Fibroblast of skin of abdomen (primary cell): ENCODE measurements at places on chromosomes 16 and 17.

DNA sequence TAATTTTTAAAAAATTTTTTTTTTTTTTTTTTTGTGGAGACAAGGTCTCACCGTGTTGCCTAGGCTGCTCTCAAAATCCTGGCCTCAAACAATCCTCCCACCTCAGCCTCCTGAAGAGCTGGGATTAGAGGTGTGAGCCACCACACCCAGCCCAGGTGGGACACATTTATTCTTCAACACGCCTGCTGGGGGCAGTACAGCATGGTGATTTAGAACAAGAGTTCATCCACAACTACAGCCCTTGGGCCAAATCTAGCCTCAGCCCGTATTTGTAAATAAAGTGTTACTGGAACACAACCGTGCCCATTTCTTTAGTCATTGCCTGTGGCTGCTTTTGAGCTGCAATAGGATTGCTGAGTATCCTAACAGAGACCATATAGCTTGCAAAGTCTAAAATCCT is 92.8 kb downstream of the KATNIP start:
- no peak for DNase-seq

DNA sequence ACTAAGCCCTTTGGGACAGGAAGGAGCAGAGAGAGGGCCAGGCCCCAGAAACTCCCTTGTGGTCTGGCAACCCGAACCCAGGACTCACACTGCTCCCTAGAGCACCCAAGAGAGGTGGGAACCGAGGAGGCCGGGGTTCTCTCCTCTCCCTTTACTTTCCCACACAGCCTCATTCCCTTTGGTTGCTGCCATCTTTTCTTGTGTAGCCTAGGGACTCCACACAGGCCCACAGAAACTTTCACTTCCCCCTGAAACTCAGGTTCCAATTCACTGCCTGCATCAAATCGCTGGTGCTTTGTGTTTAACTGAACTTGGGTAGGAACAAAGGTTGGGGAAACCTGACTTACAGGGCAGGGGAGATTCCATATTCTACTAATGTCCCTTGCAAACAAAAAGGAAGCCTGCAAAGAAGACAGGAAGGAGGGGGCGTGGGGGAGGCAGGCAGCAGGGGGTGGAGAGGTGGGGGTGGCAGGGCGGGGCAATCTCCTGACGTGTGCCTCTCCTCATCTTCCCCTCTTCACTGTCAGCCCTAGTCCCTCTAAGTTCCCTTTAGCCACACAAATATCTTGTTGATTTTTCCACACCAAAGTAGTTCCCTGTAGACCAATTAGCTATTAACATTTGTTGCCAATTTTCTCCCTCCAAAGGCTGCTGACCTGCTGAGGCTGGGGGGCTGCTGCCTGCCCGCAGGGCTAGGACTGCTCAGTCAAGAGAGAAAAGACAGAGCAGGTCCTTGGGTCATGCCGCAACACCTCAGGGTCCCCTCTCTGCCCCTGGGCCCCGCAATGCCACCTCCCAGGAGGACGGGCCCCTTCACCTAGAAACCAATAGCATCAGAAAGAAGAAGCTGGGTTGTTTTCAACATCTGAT is 8.0 kb downstream of the ST3GAL2 start:
- no peak for DNase-seq

DNA sequence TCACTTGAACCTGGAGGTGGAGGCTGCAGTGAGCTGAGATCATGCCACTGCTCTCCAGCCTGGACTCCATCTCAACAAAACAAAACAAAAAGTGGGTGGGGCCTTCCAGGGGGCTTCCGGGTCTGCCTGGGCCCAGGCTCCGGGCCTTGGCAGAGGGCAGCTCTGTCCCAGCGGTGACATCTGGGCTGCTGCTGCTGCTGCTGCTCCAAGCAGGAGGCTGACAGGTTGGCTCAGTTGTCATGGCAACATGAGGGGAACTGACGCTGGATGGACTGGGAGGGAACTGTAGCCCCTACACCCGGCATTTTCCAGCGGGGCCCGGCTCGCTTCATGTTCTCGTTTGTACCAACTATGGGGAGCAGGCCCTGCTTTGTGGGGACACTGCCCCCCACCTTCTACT is 4.0 kb downstream of the BAIAP3 start:
- DNase-seq = no peak

- no peak for DNase-seq
These were observed 7.2 kb upstream of the SETD6 start for GRCh38 chr16:58507963-58508670.

DNA sequence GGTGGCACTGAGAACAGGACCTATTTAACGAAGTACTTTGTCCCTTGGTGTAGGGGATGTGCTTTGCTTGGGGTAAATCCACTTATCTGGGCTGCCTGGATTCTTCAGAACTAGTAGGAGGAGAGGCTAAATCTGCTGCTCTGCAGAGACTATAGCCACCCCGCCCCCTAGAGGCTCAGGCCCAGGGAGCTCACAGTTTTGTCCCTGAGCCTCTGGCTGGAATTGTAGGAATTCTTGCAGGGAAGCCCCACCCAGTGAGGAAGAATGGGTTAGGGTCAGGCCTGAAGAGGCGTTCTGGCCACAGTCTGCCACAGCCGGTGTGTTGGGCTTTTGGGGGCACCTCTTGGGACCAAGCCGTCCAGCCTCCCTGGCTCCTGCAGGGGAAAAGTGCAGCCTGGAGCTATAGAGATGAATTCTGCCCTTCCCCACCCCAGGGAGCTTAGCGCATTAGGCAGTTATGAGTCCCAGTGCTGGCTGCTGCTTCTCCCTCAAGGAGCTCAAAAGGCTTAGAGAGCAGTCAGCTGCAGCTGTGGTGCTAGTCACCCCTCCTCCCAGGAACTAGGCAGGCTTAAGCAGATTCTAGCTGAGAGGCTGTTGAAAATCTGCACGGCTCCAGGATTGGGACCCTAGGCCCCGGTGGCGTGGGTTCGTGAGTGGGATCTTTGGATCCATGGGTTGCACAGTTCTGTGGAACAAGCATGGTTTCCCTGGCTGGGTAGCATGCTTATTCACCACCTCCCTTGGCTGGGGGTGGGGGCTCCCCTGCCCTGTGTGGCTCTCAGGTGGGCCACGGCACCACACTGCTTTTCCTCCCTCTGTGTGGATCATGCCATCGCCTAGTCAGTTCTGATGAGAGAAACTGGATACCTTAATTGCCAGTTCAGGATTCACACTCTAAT is 237.4 kb upstream of the TOM1L1 start:
- no peak for DNase-seq

- no peak for DNase-seq
These were observed 431 bp downstream of the SLFN11 start for GRCh38 chr17:35372846-35373533.

DNA sequence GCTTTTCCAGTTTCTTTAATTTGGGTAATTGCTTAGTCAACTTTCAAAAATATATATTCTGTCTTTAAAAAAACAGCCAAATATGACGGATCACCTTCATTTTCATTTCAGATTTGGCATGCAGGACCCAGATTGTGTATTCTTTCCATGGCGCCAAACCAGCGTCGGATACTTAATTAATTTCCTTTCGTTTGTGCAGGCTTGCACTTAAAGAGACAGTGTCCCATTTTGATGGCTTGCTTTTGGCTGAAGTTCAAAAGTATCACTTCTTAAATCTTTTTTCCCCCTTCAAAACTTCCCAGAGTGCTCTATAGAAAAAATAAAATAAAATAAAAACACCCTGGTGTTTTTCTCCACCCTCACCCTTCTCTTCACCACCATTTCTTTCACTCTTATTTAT is 394.5 kb upstream of the SOX9 start:
- DNase-seq = no peak

DNA sequence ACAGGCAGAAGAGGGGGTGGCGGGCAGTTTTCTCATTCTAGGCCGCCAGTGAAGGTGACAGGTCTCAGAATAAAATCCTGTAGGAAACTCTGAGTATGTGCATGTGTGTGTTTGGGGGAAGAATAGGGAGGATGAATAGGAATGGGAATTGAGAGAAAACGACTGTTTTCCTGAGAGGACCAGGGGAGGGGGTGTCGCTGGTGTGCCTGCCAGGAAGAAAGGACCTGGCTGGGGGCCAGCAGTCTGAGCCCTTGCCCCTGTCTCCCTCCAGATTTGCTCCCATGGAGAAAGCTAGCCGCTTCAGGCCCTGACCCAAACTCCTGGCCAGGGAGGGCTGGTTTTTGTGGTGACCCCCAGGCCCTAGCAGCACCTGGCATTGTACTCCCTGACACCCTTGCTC is 14.4 kb downstream of the C17orf50 start:
- DNase-seq = no peak

GRCh38 chr16:57145046-57146021 is 40.5 kb downstream of the PSME3IP1 start:
- DNase-seq = no peak

DNA sequence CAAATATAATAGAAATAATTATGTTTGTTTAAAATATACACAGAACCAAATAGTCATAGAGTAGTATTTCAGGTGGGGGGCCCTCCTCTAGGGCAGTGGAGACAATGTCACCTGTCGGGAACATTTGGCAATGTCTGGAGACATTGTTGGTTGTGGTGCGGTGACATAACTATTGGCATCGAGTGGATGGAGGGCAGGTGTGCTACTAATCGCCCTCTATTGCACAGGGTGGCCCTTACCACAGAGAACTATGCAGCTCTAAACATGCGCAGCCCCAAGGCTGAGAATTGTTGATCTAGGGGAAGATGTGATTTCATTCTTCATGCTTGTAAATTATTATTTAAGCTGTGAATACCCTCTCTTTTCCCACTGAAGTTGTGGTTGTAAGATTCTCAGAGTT is 594.0 kb downstream of the WWOX start:
- DNase-seq = no peak

DNA sequence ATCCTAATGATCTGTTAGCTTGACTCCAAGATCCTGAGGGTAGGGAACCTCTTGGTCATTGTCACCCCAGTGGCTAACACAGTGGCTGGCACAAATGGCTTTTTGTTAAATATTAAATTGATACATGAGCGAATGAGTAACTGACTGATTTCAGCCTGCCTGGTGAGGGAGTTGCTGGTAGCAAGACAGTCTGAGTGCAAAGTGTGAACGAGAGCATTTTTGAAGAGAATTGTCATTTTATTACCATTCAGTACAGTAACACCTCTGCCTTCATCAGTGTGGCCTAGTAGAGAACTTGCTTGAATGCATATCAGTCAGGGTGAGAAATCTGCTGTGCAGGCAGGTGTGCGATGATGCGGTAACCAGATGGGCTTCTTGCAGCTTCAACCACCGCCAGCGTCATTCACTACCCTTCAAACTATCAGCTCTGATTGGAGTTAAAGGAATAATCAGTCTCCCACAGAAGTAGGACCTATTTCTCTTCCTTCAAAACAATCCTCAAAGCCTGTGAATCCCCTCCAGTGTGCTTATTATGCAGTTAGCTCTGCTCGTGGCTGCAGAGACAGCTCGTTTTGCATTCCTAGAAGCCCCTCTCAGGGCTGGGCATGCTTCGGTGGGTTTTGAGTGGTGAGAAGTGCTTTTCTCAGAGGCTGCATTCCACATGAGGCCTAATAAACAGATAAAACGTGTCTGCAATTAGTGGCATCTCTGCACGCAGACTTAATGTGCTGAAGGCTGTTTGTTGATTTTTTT is 29.0 kb downstream of the HEXIM2 start:
- no peak for DNase-seq

DNA sequence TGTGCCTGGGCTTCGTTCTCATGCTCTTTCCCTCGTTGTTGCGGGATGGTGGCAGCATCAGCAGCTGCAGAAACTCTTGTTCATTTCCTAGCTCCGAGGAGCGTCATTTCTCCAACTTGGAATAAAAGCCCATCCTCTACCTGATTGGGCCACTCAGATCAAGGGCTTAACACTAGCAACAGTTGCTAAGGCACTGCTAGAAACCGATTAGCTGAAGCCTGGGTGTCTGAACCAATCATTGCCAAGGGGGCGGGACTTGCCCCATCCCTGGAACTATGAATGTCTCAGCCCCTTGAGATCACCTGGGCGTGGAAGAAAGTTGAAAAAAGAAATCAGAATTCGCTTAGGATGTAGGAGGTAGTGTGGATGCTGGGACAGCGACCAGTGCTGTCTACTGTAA is 145.3 kb downstream of the FOXL1 start:
- DNase-seq = no peak

DNA sequence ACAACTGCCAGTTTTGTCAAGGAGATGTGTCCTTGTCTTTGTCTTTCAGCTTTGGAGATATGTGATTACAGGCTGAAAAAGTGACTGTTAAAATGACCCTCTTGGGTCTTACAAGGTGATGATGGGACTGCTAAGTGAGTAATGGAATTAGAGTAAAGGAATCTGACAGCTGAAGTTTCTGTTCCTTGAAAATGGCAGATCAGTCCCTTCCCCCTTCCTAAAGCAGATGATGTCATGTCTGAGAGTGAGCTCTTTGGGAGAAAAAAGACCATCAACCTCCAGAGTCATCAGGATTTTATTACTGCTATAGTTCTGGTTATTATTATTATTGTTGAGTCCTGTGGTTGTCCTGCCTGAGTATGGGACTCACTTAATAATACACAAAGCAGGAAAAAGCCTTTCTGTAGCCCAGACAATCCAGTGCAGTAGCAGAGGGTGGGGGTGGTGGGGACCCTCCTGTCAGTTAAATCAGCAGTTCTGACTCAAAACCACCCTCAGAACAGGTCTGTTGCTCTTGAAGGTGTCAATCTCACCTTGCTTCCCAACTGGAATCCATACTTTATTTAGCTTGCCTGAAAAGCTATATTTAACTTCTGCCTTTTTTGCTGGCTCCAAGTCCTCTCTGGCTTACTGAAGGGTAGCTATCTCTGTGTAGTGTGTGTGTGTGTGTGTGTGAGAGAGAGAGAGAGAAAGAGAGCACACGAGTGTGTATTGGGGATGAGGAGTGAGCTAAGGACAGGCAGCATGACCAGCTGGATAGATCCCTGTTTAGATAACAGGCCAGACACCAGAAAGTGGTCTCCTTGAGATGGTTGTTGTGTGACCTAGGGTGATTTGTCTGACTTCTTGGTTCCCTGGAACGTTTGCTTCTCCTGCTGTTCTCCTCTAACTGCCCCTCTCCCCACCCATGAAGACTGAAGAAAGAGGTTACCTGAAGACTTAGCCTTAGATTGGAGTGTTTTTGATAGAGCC is 4.9 kb downstream of the HROB start:
- DNase-seq = no peak
